Stimulated activated CD8-positive, alpha-beta memory T cell treated with anti-CD3 and anti-CD28 coated beads, Interleukin-15, amount 100 ng/mL, for 24 hours (primary cell): ENCODE measurements at places on chromosomes 4 and X.

GRCh38 chr4:73018595-73018994 lies 50.9 kb downstream of the COX18 start:
- no peak for DNase-seq

DNA sequence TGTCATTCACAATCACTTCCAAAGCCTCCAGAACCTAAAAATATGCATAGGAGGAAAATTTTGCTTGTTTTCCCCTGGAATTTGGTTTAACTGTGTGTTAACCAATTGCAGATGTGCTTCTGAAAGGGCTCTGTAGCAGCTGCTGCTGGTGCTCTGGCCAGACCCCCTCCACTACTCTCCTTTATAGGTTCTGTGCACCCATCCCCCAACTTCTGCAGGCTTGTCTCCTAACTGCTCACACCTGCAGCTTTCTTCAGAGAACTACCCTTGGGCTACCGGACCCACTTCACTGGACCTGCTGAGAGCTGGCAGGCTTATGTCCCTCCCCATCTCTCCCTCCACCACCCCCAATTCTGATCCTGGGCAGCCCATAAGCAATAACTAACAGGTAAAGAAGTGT lies 662.1 kb upstream of the DIPK2B start:
- no peak for DNase-seq

- no peak for DNase-seq
These were observed 527.2 kb downstream of the ADGRL3 start for GRCh38 chr4:61727286-61727685.

GRCh38 chr4:142875117-142875516 lies 29.0 kb upstream of the INPP4B start:
- DNase-seq: no peak

- DNase-seq: no peak
These were observed 178.7 kb downstream of the SLIT2 start for GRCh38 chr4:20430259-20430941.

DNA sequence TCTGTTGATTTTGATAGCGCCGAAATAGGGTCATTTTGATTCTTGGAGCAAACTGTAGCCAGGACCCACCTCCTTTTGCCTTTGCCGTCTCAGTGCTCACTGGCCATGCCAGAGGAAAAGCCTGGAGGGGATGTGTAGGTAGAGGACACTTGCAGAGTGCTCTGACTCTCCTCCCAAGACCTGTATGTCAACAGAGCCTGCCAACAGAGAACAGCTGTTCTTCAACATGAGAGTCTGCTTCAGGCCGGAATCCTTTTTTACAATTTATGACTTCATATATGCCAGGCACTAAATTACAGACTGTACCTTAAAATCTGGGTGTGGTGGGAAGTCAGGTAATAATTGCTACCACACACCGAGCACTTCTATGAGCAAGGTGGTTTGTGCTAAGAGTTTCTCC lies 94.2 kb downstream of the KDR start:
- no peak for DNase-seq

DNA sequence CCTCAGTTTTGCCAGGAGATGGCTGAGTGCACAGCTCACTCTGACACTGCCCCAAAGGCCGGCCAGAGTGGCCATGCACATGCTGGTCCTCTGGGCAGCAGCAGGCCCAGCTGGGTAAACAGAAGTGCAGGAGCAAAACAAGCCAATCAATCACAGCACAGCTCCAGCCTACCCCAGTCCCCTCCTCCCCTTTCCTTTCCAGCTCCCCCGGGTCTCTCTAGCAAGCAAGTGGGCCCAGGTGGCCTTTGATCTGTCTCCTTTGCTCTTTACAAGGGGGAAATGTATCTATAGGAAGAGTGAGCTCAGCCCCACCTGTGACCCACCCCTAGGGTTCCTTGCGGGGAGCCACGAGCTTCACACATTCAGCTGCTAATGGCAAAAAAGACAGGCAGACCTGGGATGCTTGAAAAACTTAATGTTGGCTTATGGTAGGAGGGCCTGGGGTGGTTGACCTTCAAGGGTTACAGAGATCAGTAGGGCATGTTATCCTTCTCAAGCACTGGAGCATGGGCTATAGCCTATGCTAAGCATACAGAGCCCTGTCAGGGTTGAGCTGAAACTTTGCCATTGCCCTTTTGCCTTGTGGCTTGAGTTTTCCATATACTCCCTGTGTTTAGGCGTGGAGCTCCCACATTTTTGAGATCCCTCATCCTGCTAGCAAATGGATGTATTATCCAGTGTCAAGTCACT lies 57.8 kb upstream of the PLAC1 start:
- no peak for DNase-seq

GRCh38 chr4:4639370-4639769 lies 97.5 kb upstream of the STX18 start:
- DNase-seq: no peak

GRCh38 chr4:77010841-77011354 lies 61.3 kb downstream of the SEPTIN11 start:
- no peak for DNase-seq

GRCh38 chr4:38381788-38382187 lies 282.2 kb upstream of the KLF3 start:
- no peak for DNase-seq

- DNase-seq: no peak
These were observed 94.6 kb downstream of the UBE2K start for GRCh38 chr4:39792529-39792928.
